ENCODE measurements at places on chromosomes 1 and 21.

DNA sequence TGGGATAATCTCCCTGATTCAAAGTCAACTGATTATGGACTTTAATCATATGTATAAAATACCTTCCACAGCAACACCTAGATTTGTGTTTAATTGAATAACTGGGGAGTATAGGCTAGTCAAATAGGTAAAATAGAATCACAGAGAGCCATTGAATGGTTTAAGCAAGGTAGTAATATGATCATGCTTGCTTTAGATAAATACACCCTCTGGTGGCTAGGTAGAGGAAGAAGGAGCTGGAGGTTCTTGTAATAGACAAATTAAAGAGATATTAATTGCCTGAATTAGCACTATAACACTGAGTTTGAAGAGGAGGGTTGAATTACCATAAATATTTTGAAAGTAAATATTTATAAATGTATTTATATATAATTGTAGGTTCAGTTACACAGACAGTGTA lies 40.3 kb downstream of the DIRAS3 start:
- DNase-seq: peak; percentile 35

DNA sequence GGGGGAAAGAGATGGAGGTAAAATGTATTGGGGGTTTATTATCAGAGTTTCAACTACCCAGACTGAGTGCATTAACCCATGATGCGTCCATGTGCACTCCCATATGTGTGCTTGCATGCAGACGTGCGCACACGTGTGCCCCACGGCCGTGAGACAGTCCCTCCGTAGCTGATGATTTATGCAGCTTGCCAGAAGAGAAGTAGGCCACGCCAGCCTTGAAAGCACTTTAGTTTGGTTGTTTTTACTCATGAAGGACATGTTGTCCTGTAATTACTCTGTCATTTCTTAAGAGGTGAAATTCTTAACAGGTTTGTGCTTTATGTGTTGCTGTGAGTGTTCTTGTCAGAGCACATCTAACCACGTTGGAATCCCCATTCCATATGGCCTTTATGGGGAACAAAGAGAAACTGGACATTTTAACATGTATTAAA lies 467.8 kb downstream of the LMO4 start:
- DNase-seq: no peak

GRCh38 chr1:33820804-33821203 lies 43.1 kb upstream of the HMGB4 start:
- DNase-seq: no peak

DNA sequence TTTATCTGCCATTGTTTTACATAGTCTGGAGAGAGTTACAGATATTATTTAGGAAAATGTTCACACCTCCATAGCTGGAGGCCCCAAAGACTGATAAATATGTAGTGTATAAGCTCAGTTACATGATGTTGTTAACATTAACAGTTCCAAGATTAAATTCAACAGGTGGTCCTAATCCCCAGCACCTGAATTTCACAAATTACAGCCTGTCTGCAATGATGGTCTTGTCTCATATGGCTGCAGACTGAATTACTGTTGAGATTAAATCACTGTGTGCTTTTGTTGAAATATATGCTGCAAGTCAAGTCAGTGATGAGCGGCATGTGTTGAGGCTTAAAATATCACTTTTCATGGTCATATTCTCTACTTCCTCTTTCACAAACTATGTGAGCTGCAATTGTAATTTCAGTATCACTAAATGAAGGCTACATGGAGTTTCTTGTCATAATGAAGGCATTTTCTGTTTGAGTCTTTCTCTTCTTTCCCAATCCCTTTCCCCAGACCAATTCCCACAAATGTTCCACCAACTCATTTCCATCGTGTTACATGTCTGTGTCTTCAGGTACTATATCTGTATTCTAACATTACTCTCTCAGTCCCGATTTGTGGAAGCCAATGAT lies 4.2 kb downstream of the ST6GALNAC5 start:
- no peak for DNase-seq

DNA sequence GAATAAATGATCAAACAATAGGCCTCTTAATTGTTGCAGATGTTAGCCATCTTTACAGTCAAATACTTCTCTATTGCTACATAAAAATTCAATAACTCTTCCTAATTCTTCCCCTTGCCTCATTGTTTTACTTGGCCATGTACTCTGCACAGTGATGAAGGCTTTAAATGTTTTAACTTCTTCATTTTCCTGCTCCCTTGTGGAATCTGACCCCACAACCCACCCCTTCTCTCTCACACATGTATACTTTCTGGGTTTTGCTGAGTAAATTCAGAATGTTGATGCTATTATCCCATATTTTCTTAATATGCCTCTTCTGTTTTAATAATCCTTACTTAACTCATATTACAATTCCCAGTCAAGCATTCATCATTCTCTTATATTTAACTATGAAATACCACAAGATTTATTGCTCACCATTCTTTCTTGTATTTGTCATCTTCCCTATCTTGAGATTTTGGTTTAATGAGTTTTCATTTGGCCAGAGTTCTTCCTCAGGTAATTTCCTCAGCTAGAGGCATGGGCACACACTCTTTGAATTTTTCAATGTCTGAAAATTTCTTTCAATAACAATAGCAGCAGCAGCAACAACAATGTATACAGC lies 327.8 kb upstream of the USP24 start:
- DNase-seq: no peak

DNA sequence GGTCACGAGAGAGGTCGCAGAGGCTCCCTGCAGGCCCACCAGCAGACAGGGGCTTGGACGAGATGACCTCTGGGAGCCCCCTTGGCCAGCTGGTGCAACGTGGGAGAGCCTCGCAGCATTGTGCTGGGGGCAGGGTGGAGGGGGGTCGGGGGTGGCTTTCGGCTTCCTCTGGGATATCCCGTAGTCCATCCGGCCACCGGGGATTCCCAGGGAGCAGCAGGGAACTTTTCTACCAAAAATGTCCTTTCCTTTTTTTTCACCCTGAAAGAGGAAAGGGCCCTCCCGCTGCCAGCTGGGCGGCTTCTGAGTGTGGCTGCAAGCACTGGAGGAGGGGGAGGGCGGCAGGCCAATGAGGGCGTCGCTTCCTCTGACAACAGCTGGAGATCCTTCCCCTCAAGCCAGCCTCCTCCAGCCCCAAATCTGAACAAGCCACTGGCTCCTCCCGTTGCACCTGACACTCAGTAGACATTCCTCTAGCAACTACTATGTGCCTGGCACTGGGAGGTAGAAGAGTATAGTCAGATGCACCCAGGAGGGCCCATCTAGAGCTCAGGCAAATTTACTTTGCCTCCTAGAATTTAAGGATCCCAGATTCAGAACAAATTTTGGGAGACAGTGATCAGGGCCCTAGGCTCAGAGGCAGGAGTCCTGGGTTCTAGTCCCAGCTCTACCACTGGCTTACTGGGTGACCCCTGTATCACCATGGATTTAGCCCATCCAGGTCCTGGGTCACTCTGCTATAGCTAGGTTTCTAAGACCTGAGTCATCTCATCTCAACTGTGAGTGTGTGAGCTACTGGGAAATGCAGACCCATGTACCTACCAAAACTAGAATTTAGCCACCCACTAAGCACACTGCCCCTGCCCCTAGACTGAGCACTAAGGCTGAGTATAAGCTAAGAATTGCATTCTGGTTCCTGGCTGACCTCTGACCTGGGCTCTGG lies 2.7 kb downstream of the MOB3C start:
- DNase-seq: no peak

DNA sequence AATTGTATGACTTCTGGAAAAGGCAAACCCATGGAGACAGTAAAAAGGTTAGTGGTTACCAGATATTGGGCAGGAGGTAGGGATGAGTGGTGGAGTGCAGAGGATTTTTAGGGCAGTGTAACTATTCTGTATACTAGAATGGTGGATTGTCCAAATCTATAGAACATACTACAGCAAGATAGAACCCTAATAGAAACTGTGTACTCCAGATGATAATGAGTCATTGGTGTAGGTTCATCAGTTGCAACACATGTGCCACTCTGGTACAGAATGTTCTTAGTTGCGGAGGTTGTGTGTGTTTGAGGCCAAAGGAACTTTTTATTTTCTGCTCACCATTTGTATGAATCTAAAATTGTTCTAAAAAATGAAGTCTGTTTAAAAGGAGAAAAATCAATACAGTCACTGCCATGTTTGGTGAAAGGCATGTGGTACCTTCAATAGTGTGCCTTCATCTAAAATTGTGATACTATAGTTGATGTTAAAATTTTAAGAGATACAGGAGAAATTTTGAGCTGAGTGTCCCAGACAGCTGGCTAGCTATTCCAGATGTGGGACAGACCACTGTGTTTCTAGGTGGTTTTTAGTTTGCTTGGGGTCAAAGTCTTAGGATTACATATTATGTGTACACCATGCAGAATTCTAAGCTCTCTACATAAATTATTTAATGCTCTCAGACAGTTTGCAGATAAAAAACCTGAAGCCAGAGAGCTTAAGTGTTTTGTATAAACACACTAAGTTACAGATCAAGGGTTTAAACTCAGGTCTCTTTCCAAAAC lies 150.5 kb downstream of the RPS6KC1 start:
- no peak for DNase-seq

GRCh38 chr1:224589006-224589405 lies 27.1 kb upstream of the CNIH3 start:
- DNase-seq: no peak

All from ACHN (cell line).